Stimulated activated CD8-positive, alpha-beta memory T cell treated with anti-CD3 and anti-CD28 coated beads, Interleukin-2, amount 100 ng/mL, for 1 hour (primary cell): ENCODE measurements at places on chromosomes 11 and 22.

- DNase-seq = no peak
Measured at GRCh38 chr11:132310390-132311375, 940.3 kb downstream of the NTM start.

- no peak for DNase-seq
Measured at GRCh38 chr11:29963796-29964195, 53.0 kb downstream of the KCNA4 start.

DNA sequence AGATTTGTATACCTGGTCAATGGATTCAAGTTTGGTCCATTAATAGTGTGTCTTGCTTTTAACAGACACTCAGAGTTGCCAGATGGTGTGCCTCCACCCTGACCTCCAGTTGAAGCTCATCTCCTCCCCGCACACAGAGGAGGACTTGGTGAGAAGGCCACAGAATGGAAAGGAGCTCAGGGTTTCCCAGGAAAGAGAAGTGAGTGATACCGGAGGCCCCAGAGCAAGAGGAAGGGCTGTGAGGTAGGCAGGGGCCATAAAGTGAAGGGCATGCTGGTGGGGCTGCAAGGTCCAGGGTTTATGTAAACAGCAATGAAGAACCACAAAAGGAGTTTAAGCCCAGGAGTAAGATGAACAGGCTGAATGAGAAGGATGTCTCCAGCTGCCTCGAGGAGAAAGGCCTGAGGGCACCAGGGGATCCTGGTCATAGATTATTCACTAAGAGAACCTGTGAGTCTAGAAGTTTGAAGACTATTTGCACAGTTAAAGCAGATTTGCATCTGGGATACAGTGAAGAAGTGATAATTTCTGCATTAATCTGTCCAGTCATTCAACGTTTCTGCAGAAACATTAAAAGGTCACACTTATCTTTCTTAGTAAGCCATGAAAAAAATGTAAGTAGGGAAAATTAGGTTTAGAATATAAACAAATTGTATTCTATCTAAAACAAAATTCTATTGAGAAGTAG, 67.5 kb upstream of the VPREB1 start:
- DNase-seq = no peak

DNA sequence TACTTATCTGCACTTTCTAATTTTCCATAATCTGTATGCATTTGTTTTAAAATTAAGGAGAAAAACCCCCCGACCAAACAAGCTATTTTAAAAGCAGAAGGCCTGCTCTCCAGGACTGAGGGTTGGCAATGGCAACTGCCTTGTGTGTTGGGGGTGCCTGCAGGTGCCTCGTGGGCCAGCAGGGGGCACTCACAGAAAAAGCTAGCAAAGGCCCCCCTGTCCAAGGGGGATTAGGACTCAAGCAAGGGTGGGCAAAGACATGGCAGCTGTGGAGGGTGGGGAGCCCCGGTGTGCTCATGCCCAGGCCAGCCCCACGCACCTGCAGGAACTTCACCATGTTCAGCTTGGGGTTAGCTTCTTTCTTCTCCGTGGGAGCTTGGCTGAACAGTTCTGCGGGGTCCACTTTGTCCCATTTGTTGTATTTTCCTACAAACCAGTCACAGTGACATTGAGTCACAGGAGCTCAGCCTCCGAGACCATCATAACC, 10.3 kb downstream of the TOP3B start:
- no peak for DNase-seq

DNA sequence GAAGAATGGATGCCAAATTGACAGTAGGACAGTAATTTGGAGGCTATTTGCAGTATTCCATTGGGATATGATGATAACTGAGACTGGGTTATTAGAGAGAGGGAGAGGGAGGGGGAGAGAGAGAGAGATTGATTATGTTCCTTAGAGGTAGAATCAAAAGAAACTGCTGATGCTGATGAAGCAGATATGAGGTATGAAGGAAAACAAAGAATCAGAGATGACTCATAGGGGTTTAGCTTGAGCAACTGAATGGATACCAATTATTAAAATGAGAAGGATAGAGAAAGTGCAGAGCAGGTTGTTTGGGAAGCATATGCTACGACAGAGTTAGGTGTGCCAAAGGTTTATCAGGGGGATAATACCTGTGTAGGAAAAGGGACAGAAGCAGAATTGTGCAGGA, 12.8 kb upstream of the NUCB2 start:
- no peak for DNase-seq
